ENCODE measurements at places on chromosomes 3 and 15.

GRCh38 chr15:52857937-52858781 is 68.0 kb upstream of the ONECUT1 start:
- DNase-seq = peak; percentile 21
- peaks cover 30% of the 10 kb centered on the region for H3K27me3 ChIP-seq
- no peak overlapping the region for H3K4me3 ChIP-seq
- H3K27ac ChIP-seq = no peak overlapping the region
- no peaks in the 10 kb centered on the region for H3K36me3 ChIP-seq
- H3K4me1 ChIP-seq = no peaks in the 10 kb centered on the region

DNA sequence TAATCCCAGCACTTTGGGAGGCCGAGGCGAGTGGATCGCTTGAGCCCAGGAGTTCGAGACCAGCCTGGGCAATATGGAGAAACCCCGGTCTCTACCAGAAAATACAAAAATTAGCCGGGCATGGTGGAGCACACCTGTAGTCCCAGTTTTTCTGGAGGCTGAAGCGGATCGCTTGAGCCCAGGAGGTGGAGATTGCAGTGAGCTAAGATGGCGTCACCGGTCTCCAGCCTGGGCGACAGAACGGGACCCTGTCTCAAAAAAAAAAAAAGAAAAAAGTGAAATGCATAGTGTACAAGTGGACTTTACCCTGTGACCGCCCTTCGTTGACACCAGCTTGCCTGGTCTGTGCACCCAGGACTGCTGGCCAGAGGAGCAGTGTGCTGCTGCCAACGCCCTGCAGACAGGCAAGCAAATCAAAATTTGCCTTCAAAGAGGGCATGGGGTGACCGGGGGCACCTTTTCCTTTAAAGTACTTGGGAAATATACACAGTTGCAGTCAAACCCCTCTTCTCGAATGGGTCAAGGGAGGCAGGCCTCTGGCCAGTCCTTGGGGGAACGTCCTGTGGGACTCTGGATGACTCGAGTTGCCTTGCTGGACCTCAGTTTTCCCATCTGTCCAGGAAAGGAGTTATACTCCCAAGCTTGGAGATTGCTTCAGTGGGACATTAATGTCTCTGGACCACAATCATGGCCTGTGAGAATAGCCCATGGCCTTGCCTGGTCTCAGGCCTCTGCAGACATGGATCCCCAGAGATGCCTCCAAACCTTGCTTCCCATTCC is 1.0 kb downstream of the XYLB start:
- DNase-seq = no peak
- no peak overlapping the region for H3K27ac ChIP-seq
- H3K4me3 ChIP-seq = peak overlapping the region; percentile 69
- no peaks in the 10 kb centered on the region for H3K27me3 ChIP-seq
- no peaks in the 10 kb centered on the region for H3K36me3 ChIP-seq

- no peaks in the 10 kb centered on the region for H3K27me3 ChIP-seq
- no peaks in the 10 kb centered on the region for H3K36me3 ChIP-seq
- no peak overlapping the region for H3K4me3 ChIP-seq
- H3K4me1 ChIP-seq = peaks cover 6% of the 10 kb centered on the region
- no peak overlapping the region for H3K27ac ChIP-seq
Observed at GRCh38 chr3:5103743-5104142, 18.3 kb upstream of the ARL8B start.

- no peak overlapping the region for H3K27ac ChIP-seq
- H3K36me3 ChIP-seq = no peaks in the 10 kb centered on the region
- H3K4me1 ChIP-seq = no peaks in the 10 kb centered on the region
- H3K4me3 ChIP-seq = no peak overlapping the region
- H3K27me3 ChIP-seq = peaks cover 8% of the 10 kb centered on the region
Observed at GRCh38 chr3:131630807-131631206, 128.0 kb upstream of the MRPL3 start.

- peaks cover 8% of the 10 kb centered on the region for H3K36me3 ChIP-seq
- H3K27me3 ChIP-seq = no peaks in the 10 kb centered on the region
- H3K27ac ChIP-seq = no peak overlapping the region
- no peak for DNase-seq
- H3K4me3 ChIP-seq = no peak overlapping the region
Observed at GRCh38 chr15:57198654-57199291, 177.5 kb upstream of the CGNL1 start.

DNA sequence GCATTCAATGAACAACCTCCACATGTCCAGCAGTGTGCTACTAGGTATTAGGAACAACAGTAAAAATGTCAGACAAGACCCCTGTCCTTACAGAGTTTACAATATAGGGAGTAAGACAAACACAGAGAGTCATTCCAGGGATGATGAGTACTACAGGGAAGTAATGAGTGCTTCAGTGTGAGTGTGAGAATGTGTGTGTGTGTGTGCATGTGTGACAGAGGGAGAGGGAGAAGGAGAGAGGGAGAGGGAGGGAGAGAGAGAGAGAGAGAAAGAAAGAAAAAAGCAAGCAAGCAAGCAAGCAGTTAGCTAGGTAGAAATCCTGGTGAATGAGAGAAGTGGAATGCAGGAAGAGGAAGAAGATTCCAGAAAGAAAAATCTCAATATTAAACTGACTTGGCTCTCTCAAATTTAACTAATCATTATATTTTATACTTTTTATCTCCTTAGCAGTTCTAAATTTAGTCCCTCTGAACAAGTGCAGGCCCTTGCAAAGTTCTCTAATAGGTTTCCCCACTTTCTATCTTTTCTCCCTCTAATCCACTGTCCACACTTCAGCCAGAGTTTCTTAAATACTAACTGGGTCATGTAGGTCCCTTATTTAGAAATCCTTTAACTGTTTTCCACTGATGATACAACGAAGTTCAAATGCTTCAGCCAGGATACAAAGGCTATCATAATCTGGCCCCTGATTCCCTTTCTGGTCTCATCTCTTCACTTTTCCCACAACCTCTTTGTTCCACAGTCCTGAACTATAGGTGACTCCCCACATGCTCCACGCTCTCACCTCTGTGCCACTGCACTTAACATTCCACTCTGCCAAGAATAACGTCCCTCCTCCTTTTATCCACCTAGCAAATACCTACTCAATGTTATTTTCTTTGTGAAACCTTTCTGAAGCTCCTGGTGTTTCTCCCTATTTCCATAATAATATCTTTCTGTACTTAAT is 10.3 kb downstream of the DCBLD2 start:
- no peaks in the 10 kb centered on the region for H3K27me3 ChIP-seq
- peaks cover 33% of the 10 kb centered on the region for H3K4me1 ChIP-seq
- DNase-seq = no peak
- no peak overlapping the region for H3K27ac ChIP-seq
- no peak overlapping the region for H3K4me3 ChIP-seq
- H3K36me3 ChIP-seq = peaks cover 4% of the 10 kb centered on the region

GRCh38 chr3:5143464-5143863 is 21.4 kb downstream of the ARL8B start:
- H3K27me3 ChIP-seq = no peaks in the 10 kb centered on the region
- H3K4me1 ChIP-seq = peaks cover 26% of the 10 kb centered on the region
- no peak overlapping the region for H3K27ac ChIP-seq
- H3K36me3 ChIP-seq = peaks cover 24% of the 10 kb centered on the region
- H3K4me3 ChIP-seq = no peak overlapping the region

DNA sequence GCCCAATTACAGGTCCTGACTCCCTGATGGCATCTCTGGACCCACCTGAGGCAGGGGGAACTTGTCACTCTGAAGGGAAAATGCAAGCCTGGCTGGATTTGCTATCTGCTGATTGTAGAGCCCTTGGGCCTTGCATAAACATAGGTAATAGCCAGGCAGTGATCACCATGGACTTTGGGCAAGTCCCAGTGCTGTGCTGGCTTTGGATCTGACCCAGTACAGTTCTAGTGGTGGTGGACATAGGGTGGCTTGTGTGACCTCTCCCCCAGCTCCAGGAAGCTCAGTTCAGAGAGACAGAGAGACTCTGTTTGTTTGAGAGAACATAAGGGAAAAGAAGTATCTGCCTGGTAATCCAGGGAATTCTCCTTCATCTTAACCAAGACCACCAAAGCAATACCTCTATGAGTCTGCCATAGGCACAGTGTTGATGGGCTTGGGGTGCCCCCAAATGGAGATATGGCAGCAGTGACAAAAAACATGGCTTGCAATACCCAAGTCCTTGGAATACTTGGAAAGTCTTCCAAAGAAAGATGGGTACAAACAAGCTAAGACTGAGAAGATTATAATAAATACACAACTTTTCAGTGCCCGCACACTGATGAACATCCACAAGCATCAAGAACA is 348.5 kb downstream of the PYDC2 start:
- H3K4me1 ChIP-seq = no peaks in the 10 kb centered on the region
- peaks cover 6% of the 10 kb centered on the region for H3K36me3 ChIP-seq
- no peak overlapping the region for H3K4me3 ChIP-seq
- no peaks in the 10 kb centered on the region for H3K27me3 ChIP-seq
- peak; percentile 20 for DNase-seq
- H3K27ac ChIP-seq = no peak overlapping the region

GRCh38 chr15:28900041-28900891 is 14.5 kb downstream of the APBA2 start:
- DNase-seq = no peak
- H3K27me3 ChIP-seq = no peaks in the 10 kb centered on the region
- no peak overlapping the region for H3K4me3 ChIP-seq
- peaks cover 7% of the 10 kb centered on the region for H3K4me1 ChIP-seq
- no peaks in the 10 kb centered on the region for H3K36me3 ChIP-seq
- H3K27ac ChIP-seq = no peak overlapping the region

DNA sequence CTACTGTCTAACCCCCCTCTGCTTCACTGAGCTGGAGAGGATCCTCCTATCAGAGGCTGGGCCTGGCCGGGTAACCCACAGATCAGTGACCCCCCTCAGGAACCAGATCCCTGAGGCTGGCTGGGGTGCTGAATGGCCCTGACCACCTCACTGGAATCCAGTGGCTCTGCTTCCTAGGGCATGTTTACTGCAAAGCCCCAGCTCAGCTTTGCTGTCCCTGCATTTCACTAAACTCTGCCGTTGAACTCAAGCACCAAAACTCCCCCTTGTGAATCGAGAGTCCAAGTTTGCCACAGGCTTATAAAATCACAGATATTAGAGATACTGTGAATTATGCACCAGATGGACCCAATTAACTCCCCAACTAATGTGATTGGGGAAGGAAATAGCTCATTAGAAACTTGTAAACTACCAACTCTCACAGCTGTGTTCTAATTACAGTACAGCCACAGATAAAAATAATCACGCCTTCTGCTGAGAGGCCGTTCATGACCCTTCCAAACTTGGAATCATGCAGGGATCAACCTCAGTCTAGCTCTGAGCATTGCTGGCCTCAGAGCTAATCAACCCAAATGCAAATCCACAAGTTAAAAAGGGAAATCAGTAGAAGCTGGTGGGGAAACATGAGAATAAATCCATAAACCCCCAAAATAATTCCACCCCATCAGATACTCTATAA is 47.0 kb downstream of the OCA2 start:
- H3K4me1 ChIP-seq = no peaks in the 10 kb centered on the region
- no peak overlapping the region for H3K4me3 ChIP-seq
- no peaks in the 10 kb centered on the region for H3K36me3 ChIP-seq
- H3K27ac ChIP-seq = no peak overlapping the region

- no peak for DNase-seq
- H3K27me3 ChIP-seq = no peaks in the 10 kb centered on the region
- H3K36me3 ChIP-seq = peaks cover 6% of the 10 kb centered on the region
- no peak overlapping the region for H3K4me3 ChIP-seq
- peaks cover 25% of the 10 kb centered on the region for H3K4me1 ChIP-seq
Observed at GRCh38 chr3:59285560-59285959, 235.7 kb upstream of the CFAP20DC start.

DNA sequence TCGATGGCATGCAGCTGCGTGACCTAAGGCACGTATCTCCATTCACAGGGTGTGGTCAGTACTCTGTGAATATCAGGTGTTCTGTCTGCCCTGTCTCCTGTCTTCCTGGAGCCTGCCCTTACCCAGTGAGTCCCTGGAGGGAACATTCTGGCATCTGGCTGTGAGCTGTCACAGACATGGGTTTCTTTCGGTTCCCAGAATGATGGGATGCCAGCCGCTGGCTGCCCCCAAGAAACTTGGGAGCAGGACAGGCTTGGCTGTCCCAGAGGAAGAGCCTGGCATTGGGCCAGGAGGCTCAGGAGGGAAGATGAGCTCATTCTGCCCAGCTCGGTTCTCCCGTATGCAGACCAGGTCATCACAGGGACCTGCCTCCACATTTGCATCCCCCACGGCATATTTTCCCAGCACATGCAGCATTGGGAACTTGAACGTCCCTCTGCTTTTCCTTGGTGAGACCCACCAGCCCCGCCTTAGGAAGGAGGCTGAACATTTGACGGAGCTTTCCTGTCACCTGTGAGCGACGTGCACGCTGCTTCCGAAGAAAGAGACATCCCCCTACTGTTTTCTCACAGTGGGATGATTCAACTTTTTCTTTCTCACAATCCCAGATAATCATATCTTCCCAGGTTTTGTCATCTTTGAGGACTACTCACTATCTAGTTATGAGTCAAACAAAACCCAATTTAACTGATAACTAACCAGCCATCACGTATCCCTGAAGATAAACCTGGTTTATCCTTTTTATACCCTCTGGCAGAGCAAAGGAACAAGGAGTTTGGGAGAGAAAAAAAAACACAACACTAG is 22.0 kb upstream of the PGPEP1L start:
- DNase-seq = peak; percentile 33
- H3K4me1 ChIP-seq = no peaks in the 10 kb centered on the region
- no peak overlapping the region for H3K4me3 ChIP-seq
- no peaks in the 10 kb centered on the region for H3K36me3 ChIP-seq
- no peak overlapping the region for H3K27ac ChIP-seq

DNA sequence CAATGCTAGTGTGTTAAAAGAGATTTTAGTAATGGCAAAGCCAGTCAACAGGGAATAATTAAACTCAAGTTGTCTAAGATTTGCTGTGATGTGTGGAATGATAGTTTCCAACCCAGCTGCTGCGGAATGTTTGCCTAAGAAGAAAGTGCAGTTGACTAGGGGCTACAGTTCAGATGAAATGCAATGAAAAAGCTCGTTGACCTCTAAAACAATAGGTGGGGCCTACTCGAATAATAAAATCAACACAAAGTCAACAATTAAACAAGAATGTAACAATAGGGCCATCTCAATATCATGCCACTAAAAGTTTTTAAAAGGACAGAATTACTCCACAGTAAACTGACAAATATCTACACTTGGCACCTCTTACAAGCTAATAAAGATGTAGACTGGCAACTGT is 484.2 kb downstream of the MECOM start:
- H3K36me3 ChIP-seq = no peaks in the 10 kb centered on the region
- H3K27me3 ChIP-seq = no peaks in the 10 kb centered on the region
- no peak overlapping the region for H3K27ac ChIP-seq
- peaks cover 4% of the 10 kb centered on the region for H3K4me1 ChIP-seq

GRCh38 chr3:188506446-188506845 is 352.5 kb downstream of the LPP start:
- H3K27ac ChIP-seq = no peak overlapping the region
- DNase-seq = no peak
- no peak overlapping the region for H3K4me3 ChIP-seq
- H3K27me3 ChIP-seq = no peaks in the 10 kb centered on the region
- H3K4me1 ChIP-seq = peaks cover 16% of the 10 kb centered on the region

DNA sequence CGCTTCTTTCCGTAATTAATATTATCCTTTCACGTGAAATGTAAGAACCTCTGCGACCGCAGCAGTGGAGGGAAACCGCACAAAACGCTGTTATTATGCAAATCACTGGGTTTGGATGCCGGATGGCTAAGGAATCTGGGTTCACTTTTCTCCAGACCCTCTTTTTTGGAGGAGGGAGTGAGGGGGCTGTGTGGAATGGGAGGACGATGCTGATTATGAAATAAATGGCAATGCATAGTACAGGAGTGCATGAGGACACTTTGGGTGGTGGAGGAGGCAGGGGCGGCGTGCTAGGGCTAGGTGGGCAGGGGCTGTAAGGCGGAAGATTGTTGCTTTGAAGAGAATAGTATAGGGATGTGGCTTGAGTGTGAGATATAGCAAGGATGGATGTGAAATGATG is 1.8 kb downstream of the CADM2 start:
- peaks cover 8% of the 10 kb centered on the region for H3K4me1 ChIP-seq
- no peaks in the 10 kb centered on the region for H3K36me3 ChIP-seq
